ENCODE measurements at places on chromosomes 1 and 21.

DNA sequence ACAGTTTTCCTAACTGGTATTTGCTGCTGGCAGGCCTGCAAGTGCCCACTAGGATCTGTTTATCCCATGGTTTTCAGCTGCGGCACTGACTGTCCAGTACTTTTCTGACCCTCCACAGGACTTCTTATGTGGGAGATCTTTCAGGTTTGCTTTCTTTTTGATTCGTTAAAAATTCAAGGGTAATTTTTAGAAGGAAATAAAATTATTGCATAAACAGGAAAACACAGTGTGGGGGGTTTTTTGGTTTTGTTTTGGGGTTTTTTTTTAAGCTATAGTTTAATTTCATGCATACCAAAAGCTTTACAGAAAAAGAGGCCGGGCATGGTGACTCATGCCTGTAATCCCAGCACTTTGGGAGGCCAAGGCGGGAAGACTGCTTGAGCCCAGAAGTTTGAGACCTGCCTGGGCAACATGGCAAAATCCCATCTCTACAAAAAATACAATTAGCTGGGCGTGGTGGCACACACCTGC is 3.6 kb downstream of the NIBAN1 start:
- DNase-seq = no peak

GRCh38 chr21:35053356-35054096 is 4.4 kb upstream of the RUNX1 start:
- DNase-seq = no peak

- DNase-seq = no peak
Observed at GRCh38 chr1:20735581-20736111, 3.1 kb upstream of the SH2D5 start.

- no peak for DNase-seq
Observed at GRCh38 chr1:25685938-25686665, 69.5 kb downstream of the MAN1C1 start.

DNA sequence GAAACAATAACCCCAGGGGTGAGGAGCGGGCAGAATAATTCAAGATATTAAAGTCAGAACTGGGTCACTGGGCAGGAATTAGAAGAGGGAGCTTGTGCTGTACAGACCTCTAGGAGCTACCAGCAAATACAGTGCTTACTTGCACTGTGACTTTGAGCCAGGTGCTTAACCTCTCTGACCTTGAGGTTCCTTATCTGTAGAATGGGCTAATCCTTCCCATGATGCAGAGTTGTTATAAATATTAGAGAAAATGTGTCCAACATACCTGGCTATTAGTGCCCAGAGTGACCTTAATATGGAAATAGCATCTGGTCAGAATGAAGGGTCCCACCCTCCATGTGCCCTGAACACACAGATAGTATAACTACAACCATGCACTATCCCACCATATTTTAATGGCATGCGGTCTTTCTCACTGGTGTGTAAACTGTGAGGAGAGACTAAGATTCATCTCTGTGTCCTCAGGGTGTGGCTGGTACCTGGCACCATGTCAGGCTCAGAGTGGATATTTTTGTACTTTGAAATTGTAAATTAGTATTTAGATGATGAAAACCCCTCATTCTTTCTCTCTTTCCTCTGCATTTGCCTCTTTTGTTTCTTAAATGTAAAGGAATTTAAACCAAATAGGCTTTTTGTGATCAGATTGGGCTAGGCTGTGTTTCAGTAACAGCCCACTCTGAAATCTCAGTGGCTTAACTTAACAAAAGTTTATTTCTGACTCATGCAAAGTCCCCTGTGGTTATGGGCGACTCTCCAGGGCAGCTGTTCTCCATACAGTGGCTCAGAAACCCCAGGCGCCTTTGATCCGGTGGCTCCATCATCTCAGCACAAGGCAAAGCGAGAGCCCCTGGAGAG is 60.0 kb upstream of the ROR1 start:
- DNase-seq = no peak

DNA sequence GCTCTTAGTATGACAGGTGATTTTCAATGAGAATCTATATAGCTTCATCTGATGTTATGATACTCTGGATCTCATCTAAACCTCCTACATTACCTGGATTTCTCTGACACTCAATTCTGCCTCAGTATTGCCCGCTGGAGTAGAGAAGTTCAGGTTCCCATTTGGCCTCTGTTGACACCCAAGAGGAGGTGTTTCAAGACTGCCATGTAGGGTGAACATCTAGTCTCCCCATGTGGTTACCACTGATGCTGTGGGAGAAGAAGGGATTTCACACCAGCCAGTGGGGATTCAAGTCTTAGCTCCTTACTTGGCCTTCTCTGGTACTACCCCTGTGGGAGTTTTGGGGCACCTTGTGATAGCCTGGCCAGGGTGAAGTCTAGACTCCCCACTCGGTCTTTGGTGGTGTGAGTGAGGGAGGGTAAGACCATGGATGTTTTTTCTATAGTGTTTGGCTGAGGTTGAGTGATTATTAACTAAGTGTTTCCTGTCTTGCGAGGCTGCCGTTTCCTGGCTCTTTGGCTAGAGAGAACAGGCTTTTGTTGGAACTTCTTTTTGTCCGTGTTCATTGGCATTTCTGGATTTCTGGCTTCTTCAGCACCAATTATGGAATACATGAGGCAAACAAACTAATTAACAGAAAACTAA is 90.7 kb downstream of the RHOU start:
- DNase-seq = no peak

DNA sequence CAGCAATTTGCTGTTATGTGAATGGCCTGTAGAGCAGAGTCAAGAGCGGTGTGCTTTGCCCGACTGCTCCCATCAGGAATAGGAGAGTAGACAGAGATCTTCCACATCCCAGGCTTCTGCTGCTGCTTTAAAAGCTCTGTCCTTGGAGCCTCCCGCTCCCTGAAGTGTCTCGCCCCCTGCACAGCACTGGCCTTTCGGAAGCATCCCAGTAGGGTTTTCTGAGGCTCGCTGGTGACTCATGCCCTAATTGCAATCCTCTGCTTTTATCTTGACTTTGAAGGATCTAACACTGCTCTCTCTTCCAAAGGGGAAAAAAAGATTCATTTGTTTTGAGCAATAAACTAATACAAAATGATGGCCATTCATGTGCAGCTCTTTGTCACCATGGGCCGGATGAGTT is 13.3 kb upstream of the CD101 start:
- DNase-seq = no peak

GRCh38 chr1:237105826-237106225 is 63.8 kb downstream of the RYR2 start:
- no peak for DNase-seq

GRCh38 chr1:24586970-24587820 is 31.3 kb downstream of the NCMAP start:
- DNase-seq = no peak

DNA sequence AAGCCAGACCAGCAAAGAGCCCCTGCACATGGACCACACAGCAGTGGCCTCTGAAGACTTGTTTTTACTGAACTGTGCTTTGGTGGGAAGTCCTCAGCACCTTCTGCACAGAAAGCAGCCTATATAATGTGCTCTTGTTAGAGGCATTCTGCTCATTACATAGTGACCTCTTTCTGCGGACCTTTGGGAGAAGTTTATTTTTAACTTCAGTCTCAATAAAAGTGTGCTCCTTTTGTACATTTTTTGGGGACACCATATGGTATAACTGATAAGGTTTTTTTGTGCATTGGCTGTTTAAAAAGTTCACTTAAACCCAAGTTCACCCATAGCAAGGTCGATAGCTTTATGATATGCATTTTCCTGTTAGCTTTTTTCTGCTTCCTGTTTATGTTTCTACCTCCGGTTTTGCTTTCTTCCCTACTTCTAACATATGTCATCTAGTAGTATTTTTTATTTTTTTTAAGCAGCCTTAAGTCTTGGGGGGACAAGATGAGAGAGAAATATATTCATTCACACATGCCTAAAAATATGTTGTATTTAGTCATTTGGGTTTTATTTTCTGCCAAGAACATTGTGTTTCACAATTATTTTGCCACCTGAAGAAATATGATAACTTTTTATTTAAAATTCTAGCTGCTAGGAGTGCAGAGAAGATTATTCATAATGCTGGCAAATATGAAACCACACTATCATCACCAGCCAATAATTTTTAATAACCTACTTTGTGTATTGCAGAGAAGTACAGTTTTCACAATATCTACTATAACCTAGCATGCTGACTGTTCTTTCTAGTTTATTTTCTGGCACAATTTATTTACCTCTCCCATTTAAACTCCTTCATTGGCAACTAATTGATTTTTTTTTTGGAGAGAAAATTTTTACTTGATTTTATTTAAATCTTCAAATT is 22.9 kb upstream of the SLC19A2 start:
- no peak for DNase-seq

DNA sequence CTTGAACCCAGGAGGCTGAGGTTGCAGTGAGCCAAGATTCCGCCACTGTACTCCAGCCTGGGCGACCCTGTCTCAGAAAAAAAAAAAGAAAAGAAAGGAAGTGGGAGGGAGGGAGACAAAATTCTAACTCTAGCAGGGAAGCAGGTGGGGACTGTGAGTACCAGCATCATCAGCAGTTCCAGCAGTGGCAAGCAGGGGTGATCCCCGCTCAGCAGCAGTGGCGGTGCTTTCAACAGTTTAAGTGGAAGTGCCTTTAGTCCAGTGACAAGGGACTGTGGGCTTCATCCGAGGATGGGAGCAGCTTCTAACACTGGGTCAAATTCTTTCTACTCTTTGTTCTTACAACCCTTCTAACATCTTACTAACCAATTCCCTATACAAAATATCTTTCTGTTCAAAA is 858.1 kb upstream of the ADAMTS5 start:
- no peak for DNase-seq

DNA sequence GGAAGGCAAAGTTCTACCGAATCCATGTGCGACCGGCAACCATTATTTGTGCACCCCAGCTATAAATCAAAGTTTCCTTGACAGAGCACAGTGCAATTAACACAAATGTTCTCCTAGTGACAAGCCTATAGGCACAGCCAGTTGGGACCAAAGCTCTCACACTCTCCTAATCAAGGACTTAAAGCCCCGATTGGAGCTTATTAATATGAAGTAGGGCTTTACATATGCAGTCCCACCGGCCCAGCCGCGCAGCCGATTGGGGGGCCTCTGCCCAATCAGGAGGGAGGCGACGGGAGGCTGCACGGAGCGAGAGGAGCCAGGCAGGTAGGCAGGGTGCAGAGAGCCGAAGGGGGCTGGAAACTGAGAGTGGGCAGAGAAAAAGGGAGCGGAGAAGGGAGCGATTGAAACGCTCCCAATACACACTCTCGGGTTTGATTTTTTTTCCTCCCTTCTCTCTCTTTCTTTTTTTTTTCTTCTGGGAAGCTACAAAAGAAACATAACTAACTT is at the start of gene ESRRG:
Gene ESRRG, minus strand, starts transcription at position 156 of the 507 bp plus-strand sequence. Its CDS starts 130 bp downstream, at position 26.
- no peak for DNase-seq

GRCh38 chr1:36367798-36368197 is 17.9 kb downstream of the STK40 start:
- DNase-seq = no peak

DNA sequence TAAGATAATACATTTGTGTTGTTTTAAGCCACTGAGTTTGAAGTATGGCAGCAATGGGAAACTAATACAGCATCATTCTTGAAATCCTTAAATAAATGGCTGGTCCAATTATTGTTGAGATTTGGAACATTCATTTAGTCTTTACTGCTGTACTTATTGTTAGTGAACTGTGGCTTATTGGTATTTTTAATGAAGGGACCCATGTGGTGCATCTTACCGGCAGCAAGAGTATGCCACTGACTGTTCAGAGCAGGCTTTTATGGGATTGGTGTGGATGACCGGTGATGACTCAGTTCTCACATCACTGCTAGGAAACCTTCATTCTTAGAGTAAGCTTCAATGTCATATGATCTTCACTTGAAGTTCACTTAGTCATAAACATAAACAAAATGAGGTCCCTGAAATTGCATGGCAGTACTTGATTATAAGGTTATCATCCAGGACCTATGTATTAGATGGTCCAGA is 31.5 kb downstream of the PRKAA2 start:
- DNase-seq = no peak

DNA sequence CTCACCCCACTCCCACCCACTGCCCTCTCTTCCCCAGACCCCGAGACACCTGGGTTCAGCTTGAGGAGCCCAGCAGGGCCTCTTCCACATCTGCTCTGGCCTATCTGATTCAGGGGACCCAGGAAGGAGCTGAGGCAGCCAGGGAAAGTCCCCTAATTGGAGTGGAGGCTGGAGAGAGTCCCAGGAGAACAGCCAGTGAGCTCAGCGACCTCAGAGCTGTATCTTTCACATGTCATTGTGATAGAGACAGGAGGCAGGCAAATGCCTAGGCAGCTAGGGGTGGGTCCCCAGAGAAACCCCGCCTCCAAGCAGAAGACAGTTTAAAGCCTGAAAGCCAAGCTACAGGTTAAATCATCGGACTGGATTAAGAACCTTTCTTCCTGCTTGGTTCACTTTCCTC is 122.7 kb downstream of the MATN1 start:
- DNase-seq = no peak

DNA sequence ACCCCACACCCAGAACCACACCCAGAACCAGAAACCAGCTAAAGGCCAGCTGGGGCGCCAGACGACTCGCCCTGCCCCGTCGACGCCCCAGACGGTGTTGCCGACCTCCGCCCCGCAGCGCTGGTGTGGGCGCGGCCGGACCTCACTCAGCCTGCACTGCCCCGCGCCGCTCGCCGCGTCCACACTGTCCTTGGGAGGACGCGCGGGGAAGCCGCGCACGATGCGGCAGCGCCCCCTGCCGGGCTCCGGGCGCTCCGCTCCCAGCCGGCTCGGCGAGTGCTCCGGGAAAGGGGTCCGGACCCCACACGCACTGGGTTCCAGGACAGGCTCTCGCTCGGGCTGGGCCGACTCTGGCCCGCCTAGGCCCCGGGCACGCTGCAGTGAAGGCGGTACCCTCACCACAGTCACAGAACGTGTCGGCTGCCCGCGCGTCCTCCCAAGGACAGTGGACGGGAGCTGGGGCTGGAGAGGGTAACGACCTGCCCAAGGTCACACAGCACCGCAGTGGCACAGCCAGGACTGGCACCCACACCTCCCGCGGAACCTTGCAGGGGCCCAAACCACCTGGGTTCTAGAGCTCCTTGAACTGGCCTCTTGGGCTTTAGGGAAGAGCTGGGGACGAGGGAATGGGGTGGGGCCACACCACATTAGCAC is 90.2 kb downstream of the DMRTA2 start:
- no peak for DNase-seq

GRCh38 chr1:180909462-180909976 is 3.2 kb upstream of the KIAA1614 start:
- DNase-seq = no peak

DNA sequence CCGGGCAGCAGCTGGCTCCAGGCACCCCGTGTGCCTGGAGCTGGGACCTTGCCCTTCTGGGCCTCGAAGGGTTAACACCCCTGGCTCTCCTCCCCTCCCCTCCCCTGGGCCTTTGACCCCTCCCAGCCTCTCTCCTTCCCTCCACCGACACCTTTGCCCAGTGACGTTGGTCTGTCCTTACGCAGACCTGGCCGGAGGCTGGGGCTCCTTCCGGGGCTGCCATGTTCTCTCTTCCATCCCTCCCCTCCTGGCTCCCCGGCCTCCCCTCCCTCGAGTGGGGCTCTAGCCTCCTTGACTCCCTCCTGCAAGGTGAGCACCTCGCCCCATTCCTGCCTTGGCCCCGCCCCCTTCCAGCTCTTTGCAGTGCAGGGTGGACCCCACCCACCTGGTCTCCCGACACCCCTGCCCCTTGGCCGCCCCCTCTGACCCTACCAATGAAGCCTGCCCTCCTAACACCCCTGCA is at the start of gene TMEM82:
Gene TMEM82, plus strand, starts transcription at position 161 of the 463 bp plus-strand sequence. Its CDS starts 61 bp downstream, at position 222.
- no peak for DNase-seq
